ENCODE measurements at places on chromosomes 2 and 18.

DNA sequence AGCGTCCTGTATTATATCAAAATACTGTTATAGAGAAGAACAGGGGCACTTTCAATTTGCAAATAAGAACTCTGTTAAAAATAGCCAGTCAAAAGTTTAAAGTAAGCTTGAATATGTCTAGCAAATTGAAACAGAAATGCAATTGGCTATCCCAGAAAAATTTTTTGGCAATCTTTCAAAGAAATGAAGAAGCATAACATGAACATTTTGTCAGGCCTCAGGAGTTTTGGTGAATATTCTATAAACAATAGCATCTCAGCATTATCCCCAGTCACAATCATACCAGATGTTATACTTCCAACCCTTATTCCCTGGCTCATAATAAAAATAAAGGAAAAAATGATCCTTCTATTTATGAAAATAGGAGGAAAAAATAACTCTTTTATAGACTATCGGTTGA is 252.4 kb downstream of the GRB14 start:
- no peak for DNase-seq

DNA sequence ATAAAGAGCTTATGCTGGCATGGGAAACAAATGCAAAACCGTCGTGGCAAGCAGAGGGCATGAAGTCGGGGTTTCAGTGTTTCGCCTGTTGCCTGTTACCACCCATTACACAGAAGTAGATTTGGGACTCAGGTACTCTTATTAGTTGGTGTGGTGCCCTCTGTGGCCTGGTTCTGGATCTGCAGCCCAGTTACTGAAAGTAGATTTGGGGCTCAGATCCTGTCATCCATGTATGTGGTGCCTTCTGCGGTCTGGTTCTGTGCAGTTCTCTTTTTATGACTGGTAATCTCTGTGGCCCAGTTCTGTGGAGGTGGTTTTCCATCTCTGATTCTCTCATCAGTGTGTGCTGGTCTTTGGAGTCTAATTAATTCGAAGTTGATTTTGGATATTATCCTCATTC is 45.2 kb downstream of the ADNP2 start:
- peak; percentile 9 for DNase-seq

GRCh38 chr2:181959508-181959907 is 26.1 kb upstream of the PPP1R1C start:
- peak; percentile 30 for DNase-seq

GRCh38 chr2:206614811-206615210 is 27.5 kb upstream of the FAM237A start:
- peak; percentile 40 for DNase-seq

DNA sequence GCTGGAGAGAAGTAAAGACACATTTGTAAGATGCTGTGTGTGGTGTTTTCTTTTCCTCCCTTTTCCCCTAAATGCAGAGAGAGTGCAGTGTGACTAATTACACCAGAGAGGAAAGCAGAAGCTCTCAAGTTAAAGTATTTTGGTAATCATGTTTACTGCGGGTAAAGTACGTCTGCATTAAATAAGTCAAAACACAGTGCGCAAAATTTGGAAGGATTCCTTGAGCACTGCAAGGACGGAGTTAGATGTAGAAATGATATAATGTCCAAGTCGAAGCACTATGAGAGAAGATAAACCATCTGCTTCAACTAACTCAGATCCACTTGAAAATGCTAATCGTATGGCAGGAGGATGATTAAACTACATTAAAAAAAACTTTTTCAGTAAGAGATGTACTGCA is 766.5 kb downstream of the RNF144A start:
- no peak for DNase-seq

DNA sequence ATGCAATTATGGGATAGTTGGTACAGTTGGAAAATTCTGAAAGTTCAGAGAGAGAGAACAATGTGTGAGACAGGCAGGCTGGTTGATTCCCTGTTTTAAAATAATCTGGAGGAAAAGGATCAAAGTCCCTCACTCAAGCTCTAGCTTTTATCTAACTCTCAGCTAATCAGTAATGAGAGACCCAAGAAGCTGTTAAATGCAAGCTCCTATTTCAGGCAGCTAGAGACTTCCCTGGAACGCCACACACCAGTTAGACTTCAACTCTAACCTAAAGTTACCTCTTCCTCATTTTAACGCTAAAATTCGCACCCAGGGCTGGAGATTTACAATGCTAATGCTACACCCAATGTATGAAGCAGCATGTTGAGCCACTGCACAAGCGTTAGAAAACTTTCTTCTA is 243.1 kb downstream of the EN1 start:
- DNase-seq = no peak

DNA sequence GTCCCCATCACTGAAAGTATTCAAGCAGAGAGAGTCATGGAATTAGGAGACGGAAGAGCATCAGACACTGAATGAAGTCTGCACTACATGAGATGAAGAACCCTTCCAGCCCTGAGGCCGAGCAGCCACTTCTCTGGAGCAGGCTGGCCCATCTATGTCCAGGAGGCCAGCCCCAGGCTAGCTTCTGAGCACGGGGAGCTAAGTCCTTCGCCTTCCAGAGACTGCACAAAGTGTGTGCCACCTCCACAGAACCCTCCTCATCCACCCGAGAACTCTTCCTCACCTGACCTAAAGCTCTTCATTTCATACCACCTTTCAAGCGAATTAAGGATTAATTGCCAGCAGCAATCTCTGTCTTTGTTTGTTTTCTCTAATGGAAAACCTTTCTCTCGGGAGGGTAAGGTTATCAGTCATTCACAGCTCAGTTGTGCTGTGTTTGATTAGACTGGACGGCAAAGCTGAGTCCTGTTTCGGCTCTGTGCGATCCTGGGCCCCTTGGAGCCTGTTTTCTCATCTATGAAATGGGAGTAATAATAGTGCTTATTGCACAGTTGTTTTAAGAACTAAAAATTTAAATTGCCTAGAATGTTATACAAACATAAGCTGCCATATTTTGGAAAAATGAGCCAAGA is 38.0 kb downstream of the SCTR start:
- DNase-seq = no peak

GRCh38 chr18:46320297-46320696 is 216.1 kb downstream of the HAUS1 start:
- DNase-seq = peak; percentile 4

GRCh38 chr18:22330508-22330907 is 87.2 kb downstream of the CTAGE1 start:
- DNase-seq = no peak

DNA sequence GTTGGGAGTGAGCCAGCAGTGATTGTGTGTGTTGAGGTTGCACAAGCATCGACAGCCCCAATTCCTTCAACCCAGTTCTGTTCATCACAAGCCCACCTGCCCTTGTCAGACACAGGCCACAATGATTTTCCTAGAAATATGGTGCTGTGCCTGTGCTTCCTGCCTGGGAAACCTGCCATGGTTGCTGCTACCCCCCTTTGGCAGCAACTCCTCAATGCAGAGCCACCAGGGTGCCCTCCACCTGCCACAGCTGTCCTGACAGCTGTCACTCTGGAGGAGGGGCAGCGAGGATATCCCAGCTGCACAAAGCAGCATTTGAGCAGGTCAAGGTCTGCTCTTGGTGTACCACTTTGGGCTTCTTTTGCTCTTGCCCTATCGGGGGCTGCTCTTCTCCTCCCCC is 27.1 kb downstream of the SMIM21 start:
- DNase-seq = no peak

GRCh38 chr2:100376836-100377235 is 40.6 kb downstream of the CHST10 start:
- no peak for DNase-seq

DNA sequence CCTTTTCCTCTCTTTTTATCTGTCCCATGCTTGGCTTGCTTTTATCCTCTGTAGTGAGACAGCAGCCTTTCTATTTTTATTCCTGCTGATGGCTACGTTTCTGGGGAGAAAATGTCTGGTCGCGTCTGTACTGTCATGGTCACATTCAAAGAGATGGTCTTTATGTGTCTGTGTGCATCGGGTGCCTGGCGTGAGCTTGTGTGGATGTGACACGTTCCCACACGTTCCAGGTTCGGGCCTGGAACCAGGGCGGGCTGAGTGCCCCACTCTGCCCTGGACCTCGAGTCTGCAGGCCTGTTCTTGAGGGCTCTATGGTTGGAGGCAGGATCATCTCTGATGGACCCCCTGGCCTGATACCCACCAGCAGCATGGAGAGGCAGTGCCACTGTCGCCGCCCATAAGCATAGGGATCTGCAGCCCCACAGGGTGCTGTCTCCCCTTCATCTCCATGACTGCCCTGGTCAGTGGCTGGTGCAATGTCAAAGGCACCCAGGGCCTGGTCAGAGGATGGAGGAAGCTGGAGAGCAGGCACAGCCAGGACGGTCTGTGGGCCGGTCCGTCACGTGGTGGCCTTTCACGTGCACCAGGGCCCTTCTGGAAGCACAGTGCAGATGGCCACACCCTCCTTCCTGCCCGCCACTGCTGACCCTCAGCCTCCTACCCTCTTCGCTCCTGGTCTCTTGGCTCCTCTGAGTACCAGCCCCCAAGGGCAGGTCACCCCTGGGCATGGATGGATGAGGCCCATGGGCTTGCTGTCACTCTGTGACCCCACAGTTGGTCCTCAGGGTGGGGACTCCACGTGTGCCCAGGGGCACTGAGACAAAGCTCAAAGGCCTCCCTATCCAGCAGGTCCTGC is 149.2 kb upstream of the TWIST2 start:
- no peak for DNase-seq

Measured in fibroblast of skin of right biceps (primary cell).